ENCODE measurements at places on chromosomes 2 and 18.

DNA sequence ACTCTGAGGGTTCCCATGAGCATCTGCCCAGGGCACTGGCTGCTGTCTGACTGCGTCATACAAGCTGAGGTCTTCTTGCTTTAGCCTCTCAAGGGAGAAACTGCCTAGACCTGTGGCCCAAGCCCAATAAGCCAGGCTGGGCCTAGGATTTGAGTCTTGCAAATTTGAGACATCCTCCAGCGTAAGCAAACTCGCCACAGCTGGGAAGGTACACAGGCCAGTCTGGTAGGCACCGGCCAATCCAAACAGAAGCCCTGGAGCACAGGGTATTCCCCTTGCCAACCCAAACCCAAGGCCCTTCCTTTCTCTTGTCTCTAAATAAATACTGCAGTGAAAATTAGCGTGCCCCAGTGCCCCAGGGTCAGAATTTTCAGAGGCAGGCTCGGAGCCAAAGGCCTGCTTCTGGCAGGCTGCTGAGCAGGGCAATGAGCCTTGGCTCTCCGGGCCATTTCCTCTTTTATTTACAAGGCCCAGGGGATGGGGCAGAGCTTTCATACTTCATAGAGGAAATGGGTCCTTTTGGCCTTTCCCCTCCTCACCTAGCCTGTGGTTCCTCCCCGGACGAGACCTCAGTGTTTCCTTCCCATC is 33.3 kb downstream of the POLR1A start:
- peak; percentile 81 for DNase-seq

- DNase-seq: no peak
These were observed 242.3 kb upstream of the PXDN start for GRCh38 chr2:1986598-1986997.

DNA sequence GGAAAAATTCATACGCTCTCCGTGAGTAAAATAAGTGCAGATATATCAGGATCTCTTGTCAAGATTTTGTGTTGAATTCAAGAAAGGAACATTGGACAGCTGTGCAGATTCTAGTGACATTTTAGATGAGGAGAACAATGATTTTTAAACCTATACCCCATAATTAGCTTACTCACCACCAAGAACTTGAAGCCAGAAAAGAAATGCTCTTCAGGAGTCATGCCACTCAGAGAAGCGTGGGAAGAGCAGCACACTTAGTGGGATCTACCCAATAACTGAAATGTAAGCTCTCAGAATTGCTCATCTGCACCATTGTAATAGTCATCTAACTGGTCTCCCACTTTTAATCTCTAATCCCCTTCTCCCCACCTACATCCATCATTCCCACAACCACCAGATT is 9.2 kb upstream of the ERMN start:
- DNase-seq: no peak

- no peak for DNase-seq
These were observed 100.5 kb downstream of the SPTBN1 start for GRCh38 chr2:54556621-54557121.

GRCh38 chr18:2237706-2238105 is 333.6 kb downstream of the METTL4 start:
- DNase-seq: no peak

DNA sequence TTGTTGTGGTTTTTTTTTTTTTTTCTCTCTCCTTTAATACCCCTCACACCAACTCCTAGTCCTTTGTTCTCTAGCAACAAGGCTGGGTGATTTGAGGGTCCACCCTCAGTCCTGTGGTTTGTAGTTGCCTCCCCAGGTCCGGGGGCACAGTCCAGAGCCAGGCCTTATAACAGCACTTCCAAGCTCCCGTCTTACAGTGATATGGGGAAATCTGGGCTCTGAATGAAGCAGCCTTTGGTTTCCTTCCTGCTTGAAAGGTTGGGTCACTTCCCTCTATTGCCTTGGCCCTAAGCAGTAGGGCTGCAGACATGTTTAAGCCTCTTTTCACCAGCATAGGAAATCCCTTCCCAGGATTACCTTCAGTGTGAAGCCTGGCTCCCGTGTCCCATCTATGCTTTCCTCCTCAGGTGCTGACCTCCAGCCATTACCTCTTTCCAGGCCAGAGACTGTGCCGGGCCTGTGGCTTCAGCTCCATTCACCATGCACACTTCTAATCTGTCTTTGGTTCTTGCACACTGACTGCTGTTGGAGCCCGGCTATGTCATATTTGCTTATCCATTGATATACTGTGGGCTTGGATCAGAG is 21.2 kb upstream of the NTSR2 start:
- DNase-seq: no peak

- DNase-seq: no peak
These were observed 118.4 kb downstream of the GLI2 start for GRCh38 chr2:120854014-120854620.

DNA sequence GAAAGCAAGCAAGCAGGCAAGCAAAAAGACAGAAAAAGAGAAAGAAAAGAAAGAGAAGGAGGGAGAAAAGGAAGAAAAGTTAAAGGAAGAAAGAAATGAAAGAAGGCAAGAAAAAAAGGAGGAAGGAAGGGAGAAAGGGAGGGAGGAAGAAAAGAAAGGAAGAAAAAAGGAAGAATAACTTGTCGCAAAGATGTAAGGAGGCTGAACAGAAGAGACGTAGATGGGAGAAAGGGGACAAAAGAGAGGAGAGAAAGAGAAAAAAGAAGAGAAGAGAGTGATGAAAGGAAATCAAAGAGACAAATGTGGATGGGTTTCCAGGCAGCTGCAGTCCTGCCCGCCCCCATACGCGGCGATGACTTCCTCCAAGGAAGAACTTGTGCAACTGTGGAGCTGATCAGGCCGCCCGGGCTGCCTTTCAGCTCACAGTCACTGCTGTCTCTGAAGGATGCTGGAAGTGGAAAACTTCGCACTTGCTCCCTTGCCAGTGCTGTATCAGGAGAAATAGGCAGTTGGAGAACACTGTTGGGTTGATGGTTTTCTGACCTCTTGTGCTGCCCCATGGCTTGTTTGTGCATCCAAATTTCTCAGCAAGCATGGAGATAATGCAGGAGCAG is 52.9 kb downstream of the TRIB2 start:
- DNase-seq: no peak

GRCh38 chr2:224401641-224402342 is at the start of gene FAM124B:
Gene FAM124B (minus strand): TSS chr2:224402107. CDS start chr2:224401768, 339 bp downstream.
- DNase-seq: no peak

GRCh38 chr2:48274040-48274439 is 255.9 kb upstream of the STON1 start:
- DNase-seq: no peak

DNA sequence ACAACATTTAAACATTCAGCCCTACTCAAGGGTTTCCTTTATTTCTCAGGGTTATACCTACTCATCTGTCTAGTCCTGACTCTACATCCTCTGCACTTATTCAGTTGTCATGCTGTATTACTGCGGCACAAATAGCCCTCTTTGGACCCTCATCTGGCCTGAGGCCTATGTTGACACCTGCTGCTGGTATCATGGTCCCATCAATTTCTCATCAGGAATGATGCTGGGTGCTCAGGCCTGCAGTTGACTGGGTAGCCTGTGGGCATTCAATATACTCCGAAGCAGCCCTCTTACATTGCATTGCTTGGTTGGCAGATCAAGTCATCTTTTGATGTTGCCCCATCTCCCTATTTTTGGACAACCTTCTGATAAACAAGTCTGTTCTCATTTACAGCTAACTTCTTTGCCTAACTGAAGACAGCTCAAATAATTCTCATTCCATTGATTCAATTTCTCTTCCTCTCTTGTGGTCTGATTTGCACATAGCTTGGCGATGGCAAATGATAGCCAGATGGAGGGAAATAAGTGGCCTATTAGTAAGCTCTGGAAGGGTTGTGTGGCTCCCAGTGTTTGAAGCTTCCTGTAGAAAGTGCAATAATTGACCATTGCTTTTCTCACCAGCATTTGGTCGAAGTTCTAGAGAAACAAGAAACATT is 19.1 kb upstream of the MC4R start:
- no peak for DNase-seq

- no peak for DNase-seq
These were observed 260.2 kb downstream of the TMX3 start for GRCh38 chr18:68454511-68455228.

GRCh38 chr2:196927376-196928225 is 1.1 kb upstream of the PGAP1 start:
- DNase-seq: peak; percentile 55

DNA sequence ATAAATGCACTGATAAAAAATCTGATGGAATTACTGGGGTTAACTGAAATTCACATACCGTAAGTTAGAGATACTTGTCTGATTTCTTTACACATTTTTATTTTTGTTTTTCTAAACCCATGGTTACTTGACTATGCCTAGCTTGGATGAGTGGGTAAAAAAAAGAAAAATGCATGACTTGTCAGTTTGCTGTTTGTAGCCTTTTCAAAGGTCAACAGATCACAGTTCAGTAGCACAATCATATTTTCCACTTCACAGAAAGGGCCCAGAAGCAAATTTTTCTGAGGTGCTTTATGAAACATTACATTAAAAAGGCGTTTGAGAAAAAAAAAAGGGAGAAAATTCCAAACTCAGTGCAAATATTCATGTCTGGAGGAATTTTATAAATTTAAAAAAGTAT is 16.4 kb downstream of the SLC16A14 start:
- DNase-seq: no peak

GRCh38 chr2:183927406-183928325 is 670.7 kb upstream of the ZNF804A start:
- no peak for DNase-seq

- no peak for DNase-seq
These were observed 1254.5 kb upstream of the FAM98A start for GRCh38 chr2:34853646-34854045.
